ENCODE measurements at places on chromosomes 7 and 10.

DNA sequence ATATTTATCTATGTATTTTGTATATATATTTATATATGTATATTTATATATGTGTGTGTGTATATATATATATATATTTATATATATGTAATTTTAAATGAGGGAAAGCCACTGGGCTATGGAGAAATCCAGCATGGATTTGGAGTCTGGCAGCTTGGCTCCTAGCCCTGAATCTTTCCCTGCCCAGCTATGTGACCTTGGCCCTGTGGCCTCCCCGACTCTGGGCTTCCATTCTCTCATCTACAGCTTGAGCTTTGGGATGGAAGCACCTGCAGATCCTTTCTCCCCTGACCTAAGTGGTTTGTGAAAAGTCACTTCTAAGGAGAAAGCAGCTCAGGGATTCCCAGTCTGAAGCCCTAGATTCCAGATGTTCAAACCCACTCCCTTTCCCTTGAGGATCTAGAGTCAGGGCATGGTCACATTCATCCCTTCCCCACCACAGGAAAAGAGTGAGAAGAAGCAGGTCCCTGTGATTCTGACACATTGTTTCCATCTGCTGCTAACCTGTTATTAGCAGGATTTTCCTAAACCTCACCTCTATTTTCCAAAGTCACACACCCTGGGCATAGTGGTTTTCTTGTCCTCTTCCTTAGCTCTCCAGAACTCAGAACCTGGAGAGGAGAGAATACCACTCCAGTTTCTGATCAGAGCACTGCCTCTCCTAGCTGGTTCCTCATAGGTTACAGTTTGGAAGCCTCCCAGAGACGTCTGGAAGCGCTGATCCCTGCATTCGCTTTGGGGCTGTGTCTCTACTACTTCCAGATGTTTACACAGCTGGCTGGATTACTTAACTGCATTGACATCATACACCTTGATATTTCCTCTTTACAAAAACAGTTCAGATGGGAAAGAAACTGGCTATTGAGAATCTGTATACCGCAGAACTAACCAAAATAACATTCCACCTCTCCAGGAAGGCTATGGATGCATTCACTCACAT lies 327.5 kb upstream of the ZMIZ1 start:
- DNase-seq: no peak

GRCh38 chr7:42235741-42236161 lies 1.3 kb downstream of the GLI3 start:
- no peak for DNase-seq

- DNase-seq: peak; percentile 13
These were observed 263.0 kb upstream of the ETV1 start for GRCh38 chr7:14252458-14252857.

DNA sequence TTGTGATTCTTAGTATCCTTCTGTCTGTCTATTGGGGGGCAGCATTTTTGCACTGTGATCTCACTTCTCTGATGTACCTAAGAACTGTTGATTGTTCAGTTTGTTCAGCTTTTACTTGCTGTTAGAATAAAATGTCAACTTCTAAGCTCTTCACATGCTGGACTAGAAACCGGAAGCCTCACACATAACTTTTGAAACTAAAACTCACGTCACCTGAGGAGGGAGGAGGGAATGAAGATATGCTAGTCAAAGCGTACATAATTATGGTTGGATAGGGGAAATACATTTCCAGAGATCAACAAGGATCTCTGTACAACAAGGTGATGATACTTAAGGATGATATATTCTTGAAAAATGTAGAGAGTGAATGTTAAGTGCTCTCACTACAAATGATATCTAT lies 609.7 kb downstream of the INHBA start:
- no peak for DNase-seq

DNA sequence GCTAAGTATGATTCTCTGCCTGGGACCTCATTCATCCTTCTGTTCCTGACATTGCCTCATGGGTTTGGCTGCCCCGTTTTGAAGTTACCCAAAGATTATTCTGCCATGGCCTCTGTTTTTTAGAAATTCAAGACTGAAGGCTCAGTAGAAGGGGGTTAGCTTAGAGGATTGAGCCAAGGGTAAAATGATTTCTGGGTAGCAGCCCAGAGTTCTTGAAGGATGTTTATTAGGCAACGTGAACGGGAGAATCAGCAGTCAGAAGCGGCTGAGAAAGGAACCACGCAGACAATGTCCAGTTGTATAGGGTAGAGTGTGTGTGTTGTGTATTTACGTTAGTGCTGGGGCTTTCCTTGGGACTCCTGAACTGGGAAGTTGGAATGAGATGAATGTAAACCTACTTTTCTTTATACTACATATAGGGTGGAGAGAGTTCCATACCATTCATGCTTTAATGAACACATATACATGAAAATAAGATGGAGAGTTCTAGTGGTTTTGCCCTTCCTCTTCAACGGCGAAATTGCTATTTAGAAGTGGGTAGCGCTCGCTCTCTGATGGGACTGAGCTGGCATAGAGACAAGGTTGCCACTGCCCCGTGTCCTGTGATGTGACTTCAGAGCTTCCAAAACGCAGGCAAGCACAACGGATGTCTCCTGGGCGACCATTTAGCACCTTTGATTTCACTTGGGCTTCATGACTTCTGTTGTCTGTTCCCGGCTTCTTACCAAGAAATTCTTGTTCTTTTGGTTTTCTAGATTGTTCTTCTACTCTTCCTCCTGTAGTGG lies 35.0 kb upstream of the IL15RA start:
- no peak for DNase-seq

DNA sequence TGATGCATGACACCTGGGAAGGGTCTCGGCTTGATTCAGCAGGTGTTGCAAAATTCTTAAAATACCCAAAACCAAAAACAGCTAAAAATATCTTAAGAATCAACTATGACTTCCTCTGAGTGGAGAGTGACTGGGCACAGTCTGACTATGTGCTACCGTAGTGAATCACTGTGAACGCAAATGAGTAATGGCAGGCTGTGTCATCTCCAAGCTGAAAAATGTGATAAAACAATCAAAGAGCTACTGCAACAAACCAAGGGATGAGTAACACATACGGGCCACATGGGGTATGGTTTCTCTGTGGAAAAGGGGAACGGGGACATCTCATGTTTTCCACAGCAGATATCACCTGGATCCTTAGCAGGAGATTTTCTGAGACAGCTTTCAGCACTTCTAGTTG lies 127.5 kb downstream of the ABCA13 start:
- DNase-seq: no peak

DNA sequence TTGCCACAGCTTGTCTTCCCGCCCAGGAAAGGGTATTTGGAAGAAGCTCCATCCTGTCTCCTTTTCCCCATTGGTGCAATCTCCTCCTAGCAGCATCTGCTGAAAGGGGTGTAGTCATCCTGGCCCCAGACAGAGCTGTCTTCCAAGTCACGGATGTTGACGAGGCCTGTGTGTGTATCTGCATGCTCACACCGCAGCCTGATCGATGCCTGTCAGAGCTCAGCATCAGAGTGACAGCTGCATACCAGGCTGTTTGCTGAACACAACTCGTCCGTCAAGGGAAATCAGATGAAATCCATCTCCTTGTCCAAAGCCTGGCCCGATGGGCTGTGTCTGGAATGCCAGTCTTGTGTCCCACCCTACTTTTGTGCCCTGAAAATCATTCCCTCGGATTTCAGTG lies 21.2 kb upstream of the LRRC4 start:
- DNase-seq: no peak

DNA sequence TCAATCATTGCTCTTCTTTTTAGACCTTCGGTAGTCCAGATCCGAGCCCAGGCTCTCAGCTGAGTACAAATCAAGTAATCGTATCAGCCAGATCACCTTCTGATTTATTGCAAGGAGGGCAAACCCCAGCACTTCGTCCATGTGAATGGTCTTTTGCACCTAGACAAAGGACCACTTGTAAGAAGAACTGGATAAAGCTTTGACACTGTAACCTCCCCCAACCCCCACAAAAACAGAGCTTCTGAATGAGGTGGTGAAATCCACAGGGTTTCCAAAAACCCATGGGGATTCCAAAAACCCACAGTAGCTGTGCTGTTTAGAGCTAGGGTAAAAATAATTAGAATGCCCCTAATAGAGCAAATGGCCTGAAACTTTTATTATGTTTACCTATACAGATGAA lies 148.8 kb upstream of the ODAD2 start:
- DNase-seq: no peak

- no peak for DNase-seq
These were observed 16.3 kb upstream of the MYL7 start for GRCh38 chr7:44157116-44158080.

GRCh38 chr7:50472427-50472826 lies 22.3 kb upstream of the FIGNL1 start:
- DNase-seq: no peak

- no peak for DNase-seq
These were observed 2.0 kb downstream of the JCAD start for GRCh38 chr10:30057421-30057841.

GRCh38 chr10:22693860-22694259 lies 20.5 kb downstream of the PIP4K2A start:
- DNase-seq: no peak

GRCh38 chr10:102661658-102662028 lies 17.4 kb downstream of the TRIM8 start:
- no peak for DNase-seq

GRCh38 chr10:30818010-30818660 lies 188.6 kb upstream of the LYZL2 start:
- no peak for DNase-seq

Data from NCI-H446 treated with DMSO at 0.1 percent for 48 hours (cell line).